ENCODE measurements at places on chromosomes 5 and 9. TPM values are rescaled to one million over a fixed set of nuclear protein-coding genes. Genes with fewer than 3 reads are reported as not detected.

The HSDL2 gene
- 114 TPM for polyA plus RNA-seq

DNA sequence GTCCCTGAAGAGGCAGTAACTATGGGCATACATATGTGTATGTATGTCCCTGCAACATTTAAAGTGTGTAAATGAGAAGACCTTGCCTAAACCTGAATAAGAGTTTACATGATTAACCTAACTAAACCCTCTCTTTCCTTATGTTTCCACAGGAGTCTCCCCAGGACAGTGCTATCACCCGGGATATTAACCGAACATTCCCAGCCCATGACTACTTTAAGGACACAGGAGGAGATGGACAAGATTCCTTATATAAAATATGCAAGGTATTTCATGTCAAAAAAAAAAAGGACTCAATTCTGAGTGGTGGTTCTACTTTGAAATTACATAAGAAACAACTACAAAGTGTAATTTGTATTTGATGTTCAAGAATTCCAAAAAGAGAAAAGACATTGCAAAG lies 31.7 kb downstream of the GPR21 start:
- DNase-seq = no peak

The SLC1A3 gene
- 1.3 TPM for polyA plus RNA-seq

The ELOVL7 gene
- 17.6 TPM for polyA plus RNA-seq

The FCN1 gene
- polyA plus RNA-seq = 2.5 TPM

GRCh38 chr5:113693701-113694100 lies 180.2 kb downstream of the YTHDC2 start:
- no peak for DNase-seq

GRCh38 chr9:36796671-36797419 lies 224.2 kb downstream of the MELK start:
- DNase-seq = no peak

The EQTN gene
- 0.24 TPM for polyA plus RNA-seq

DNA sequence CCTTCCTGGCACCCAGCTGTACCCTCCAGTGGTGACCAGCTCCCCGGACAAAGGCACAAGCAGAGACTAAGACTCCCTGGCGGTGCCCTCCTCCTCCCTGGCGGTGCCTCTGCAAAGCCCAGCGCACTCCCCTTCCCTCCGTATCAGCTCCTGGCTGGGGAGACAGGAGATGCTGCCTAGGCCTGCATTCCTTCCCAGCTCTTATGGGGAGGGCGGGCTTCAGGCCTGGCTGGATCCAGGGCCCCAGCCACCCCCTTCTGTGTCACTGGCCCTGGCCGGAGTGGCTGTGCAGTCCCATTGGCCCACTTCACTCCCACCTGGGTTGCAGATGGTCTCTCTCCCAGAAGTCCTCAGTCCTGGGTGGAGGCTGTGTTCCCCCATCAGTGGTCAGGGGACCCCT lies 6.4 kb downstream of the LCN12 start:
- no peak for DNase-seq

GRCh38 chr5:51889703-51890102 lies 506.5 kb downstream of the ISL1 start:
- DNase-seq = no peak

The PAPPA gene
- 6.5 TPM for polyA plus RNA-seq

DNA sequence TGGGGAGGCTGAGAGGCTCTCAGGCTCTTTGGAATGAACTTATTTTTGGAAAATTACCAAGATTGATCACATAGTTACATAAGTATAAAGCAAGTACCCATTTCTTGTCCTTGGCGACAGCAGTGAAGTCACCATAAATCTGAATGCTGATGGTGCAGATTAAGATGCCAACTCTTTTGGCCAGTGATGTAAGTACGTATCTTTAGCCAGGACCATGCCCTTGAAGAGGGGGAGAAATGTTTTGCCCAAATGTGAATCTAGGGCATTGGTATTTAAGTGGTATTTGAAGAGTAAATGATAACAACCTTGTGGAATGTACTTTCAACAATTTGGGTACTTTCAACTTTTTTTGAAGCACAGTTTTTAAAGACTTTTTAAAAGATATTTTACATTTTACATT lies 68.2 kb upstream of the RAD23B start:
- DNase-seq = no peak

The CDC20B gene
- polyA plus RNA-seq = 0.77 TPM

- DNase-seq = no peak
Measured at GRCh38 chr9:26033336-26033735, 355.1 kb upstream of the TUSC1 start.

DNA sequence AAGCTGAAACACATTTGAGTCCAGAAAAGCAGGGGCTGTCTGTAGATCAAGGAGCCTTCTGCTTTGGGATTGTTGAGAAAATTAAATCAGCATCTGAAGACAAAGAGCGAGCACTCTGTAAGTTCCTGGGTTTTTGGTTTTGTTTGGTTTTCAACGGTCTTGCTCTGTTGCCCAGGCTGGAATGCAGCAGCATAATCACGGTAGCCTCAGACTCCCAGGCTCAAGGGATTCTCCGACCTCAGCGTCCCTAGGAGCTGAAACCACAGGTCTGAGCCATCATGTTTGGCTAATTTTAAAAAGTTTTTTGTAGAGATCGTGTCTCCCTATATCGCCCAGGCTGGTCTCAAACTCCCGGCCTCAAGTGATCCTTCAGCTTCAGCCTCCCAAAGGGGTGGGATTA lies 266.5 kb upstream of the ADAMTS16 start:
- no peak for DNase-seq

The TMEM232 gene
- 8.6 TPM for polyA plus RNA-seq

The CAMK4 gene
- 4.1 TPM for polyA plus RNA-seq

- no peak for DNase-seq
Measured at GRCh38 chr5:69468631-69469030, 24.0 kb upstream of the OCLN start.

DNA sequence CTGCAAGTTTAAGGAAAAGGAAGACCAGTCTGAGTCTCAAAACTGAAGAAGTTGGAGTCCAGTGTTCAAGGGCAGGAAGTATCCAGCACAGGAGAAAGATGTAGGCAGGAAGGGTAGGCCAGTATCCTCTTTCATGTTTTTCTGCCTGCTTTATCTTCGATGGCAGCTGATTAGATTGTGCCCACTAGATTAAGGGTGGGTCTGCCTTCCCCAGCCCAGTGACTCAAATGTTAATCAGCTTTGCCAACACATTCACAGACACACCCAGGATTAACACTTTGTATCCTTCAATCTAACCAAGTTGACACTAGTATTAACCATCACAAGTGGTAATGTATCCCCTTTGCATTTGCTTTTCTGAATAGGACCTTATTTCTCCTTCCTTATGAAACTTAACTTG lies 535.9 kb upstream of the FTMT start:
- DNase-seq = no peak

- DNase-seq = no peak
Measured at GRCh38 chr5:66713998-66714397, 117.8 kb downstream of the MAST4 start.

DNA sequence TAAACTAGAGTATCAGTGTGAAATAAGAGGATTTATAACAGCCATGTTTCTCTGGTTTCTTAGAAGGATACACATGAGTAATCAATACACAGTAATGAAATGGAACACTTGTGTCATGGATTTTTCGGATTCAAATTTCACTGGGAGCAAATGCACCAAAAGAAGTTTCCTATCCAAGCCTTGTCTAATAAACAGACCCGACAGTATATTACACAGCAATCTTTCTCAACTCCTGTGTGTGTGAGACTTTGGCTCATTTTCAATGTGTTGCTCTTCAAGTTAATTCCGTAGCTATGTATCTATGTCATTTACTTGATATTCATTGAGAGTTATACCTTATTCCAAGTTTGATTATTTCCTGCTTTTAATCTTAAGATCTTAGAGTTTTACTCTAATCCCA lies 930.2 kb downstream of the MAT2B start:
- DNase-seq = no peak

- peak; percentile 5 for DNase-seq
Measured at GRCh38 chr9:81461196-81461595, 228.2 kb downstream of the TLE1 start.

The PLPP7 gene
- polyA plus RNA-seq = 2.6 TPM

DNA sequence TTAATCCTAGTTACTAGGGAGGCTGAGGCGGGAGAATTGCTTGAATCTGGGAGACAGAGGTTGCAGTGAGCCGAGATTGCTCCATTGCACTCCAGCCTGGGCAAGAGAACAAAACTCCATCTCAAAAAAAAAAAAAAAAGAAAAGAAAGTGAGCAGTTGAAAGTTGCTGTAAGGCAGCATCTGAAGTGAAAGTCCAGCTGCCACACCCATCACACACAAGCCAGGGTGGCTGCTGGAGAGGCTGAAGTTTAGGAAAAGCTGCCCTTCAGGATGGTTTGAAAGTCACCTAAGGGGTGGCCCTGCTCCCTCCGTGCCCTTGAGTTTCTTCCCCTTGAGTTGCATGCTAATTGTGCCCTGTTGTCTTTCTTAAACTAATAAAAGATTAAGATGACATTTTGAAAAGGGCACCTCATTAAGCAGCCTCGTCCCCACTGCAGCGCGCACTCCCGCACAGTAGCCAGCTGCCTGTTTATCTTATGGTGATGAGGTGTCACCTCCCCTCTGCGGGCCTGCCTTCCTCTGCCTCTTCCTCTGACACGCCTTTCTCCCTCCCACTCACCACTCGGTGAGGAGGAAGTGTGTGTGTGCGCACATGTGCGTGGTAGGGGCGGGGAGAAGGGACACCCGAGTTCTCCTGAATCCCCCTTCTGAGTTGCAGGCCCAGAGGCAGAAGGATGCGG lies 104.2 kb upstream of the PANK3 start:
- DNase-seq = no peak

DNA sequence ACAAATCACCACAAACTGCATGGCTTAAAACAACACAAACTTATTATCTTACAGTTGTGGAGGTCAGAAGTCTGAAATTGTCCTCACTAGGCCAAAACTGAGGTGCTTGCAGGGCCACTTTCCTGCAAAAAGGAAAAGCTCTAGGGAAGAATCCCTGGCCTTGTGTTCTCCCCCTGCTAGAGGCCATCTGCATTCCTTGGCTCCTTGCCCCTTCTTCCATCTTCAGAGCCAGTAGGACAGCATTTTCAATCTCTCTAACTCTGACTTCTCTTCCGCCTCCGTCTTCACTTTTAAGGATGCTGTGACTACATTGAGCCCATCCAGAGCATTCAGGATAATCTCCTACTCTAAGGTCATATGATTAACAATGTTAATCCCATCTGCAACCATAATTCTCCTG lies 236.6 kb downstream of the CDK5RAP2 start:
- DNase-seq = no peak

The NKD2 gene
- polyA plus RNA-seq = 29.6 TPM

GRCh38 chr5:77669677-77670076 lies 31.2 kb upstream of the OTP start:
- DNase-seq = no peak

The FANCG gene
- 42.9 TPM for polyA plus RNA-seq

The GARNL3 gene
- polyA plus RNA-seq = 16.1 TPM

DNA sequence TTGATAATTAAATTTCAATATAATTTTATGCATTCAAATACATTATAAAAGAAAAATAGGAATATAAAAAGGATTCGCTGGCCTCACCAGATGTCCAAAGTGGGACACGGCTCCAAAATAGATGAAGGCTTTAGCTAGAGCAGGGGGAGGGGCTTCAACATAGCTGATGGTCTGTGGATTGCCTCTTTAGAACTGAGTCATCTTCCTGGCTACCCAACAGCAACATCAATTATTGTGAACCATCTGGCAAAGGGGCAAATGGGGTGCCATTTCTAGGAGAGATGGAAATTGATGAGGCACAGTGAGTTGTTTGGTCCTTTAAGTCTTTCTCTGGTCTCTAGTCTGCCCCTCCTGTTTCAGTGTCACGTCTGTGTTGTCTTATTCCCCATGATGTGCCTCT lies 44.2 kb upstream of the CD180 start:
- no peak for DNase-seq

DNA sequence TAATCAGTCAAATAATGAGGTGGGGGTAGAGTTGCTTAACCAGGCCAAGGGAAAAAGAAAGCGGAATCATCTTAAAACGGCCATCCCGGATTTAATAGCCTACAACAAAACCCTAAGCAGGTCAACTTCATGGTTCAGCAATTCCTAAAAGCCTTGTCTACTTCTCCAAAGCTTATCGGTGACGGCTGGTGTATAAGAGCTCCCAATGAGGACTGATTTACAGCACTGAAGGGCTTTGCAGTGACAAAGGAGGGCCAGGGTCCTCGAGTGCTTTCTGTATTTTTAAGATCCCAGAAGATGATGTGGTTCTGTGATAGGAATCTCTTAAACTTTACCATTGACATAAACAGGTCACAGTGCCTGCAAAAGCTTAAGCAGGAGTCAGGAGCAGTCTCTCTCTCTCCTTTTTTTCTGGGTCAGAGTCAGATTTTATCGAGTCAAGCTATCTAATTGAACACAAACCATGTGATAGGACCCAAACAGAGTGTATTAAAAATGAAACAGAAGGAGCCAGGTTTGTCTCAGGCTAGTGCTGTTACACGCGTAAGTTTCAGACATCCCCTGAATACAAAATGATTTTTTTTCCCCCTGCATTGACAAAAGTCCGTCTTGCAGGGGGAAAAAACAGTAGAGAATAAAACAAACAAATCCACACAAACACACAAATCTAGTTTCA lies 663.6 kb upstream of the ZNF608 start:
- no peak for DNase-seq

DNA sequence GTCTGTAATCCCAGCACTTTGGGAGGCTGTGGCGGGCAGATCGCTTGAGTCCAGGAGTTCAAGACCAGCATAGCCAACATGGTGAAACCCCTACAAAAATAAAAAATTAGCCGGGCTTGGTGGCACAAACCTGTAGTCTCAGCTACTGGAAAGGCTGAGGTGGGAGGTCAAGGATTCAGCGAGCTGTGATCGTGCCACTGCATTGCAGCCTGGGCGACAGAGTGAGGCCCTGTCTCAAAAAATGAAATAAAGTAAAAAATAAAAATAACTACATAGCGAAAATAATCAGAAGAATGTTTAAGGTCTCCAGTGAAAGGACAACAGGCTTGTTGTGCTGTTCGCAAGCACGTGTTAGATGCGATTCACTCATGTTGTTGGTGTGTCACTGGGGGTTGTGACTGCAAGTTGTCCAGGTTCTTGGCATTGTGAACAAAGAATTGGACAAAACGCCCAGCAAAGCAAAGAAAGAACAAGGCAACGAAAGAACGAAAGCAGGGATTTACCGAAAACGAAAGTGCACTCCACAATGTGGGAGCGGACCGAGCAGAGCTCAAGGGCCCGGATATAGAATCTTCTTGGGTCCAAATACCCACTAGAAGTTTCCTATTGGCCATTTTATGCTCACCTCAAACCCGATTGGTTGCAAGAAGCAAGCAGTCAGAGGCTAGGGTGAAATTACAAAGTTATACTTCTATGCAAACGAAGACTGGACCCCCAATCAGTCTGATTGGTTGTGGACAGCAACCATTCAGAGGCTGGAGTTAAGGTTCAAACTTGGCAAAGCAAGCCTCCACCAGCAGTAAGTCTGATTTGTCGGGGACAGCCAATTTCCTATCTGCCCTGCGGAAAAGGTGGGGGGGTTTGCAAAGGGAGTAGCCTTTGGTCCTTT lies 844 bp upstream of the MCCC2 start:
- no peak for DNase-seq

GRCh38 chr5:155274484-155274883 lies 260.9 kb downstream of the KIF4B start:
- no peak for DNase-seq

GRCh38 chr5:163623986-163624385 lies 118.6 kb downstream of the MAT2B start:
- no peak for DNase-seq

The TAF11L3 gene
- not detected for polyA plus RNA-seq

- no peak for DNase-seq
Measured at GRCh38 chr9:5382479-5382878, 42.8 kb upstream of the RLN1 start.

- DNase-seq = no peak
Measured at GRCh38 chr5:67677422-67677970, 480.9 kb upstream of the CD180 start.

The NR6A1 gene
- polyA plus RNA-seq = 1.00 TPM

The HAVCR2 gene
- 4.5 TPM for polyA plus RNA-seq

Measured in renal cortex interstitium (tissue), 15 donors.